Lower lobe of right lung (tissue), 2 donors: ENCODE measurements at places on chromosomes 11 and 22. TPM values are rescaled to one million over a fixed set of nuclear protein-coding genes. Genes with fewer than 3 reads are reported as not detected.

LRRC56 gene
- 7.6 TPM for total RNA-seq

DNA sequence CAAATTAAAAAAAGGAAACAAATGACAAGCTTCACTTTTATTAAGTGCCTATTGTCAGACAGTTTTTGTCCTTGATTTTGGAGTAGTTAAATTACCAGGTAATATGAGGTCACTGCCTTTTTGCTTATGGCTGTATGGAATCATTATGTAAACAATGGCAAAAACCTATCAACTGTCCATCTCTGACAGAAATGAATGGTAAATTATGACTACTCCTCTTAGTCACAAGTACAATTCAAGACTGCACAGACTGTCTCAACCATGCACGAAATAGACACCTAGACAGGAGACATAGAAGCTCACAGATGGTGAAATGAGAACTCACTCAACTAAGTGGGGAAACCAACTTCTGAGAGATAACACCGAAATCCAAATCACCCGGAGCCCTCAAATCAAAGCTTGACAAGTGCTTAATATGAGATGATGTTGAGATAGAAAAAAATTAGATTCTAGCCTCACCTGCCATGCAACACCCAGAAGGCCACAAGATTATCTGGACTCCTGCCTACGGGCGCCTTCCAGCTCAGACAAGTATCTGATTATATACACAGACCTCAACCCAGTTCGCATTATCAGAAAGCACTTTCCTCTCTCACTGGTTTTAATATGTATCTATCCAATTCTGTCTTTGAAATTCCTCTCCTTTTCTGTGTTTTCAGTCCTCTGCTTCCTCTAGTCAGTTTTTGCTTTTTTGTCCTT lies 199.3 kb downstream of the CADM1 start:
- no peak for DNase-seq

GRCh38 chr11:45538939-45539338 lies 126.5 kb downstream of the CHST1 start:
- DNase-seq, result no peak

OR8G5 gene
- total RNA-seq, result 0.35 TPM

- DNase-seq, result no peak
These were observed 55.4 kb downstream of the QSER1 start for GRCh38 chr11:32947978-32948377.

GRCh38 chr22:25739659-25740344 lies 2.2 kb upstream of the MYO18B start:
- no peak for DNase-seq

DNA sequence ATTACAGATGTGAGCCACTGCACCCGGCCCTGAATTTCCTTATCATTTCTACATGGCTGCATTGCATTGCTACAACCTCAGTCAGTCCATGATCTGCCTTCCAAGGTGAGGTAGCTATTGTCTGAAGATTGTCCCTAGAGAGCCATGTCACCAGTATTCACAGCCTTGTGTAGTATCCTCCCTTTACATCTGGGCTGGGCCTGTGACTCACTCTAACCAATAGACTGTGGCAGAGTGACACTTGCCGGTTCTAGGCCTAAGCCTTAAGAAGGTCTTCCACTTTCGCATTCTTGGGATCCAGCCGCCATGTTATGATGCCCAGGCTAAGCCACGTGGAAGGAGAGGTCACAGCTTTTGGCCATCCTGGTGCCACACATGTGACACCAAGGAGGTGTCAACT lies 10.1 kb upstream of the PLEKHB1 start:
- DNase-seq, result no peak

DNA sequence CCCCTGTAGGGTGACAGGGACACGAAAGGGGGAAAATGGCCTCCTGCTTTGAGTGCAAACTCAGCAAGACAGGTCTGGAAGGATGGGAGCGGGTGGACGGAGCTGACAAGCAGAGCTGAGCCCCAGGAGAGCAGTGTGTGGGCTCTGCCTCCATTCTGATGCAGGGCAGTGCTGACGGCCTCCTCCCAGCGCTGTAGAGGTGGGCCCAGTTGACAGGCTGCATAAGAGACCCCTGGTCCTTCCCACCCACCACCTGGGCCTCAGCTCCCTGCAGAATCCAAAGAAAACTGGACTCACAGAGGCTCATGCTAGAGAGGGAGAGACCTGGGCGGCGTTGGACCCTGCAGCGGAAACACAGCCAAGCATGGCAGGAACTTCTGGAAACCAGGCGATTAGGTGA lies 1113.4 kb downstream of the BRD1 start:
- DNase-seq, result no peak

GRCh38 chr11:1547467-1548098 lies 24.5 kb downstream of the DUSP8 start:
- DNase-seq, result no peak

GAL3ST1 gene
- 1.7 TPM for total RNA-seq

DNA sequence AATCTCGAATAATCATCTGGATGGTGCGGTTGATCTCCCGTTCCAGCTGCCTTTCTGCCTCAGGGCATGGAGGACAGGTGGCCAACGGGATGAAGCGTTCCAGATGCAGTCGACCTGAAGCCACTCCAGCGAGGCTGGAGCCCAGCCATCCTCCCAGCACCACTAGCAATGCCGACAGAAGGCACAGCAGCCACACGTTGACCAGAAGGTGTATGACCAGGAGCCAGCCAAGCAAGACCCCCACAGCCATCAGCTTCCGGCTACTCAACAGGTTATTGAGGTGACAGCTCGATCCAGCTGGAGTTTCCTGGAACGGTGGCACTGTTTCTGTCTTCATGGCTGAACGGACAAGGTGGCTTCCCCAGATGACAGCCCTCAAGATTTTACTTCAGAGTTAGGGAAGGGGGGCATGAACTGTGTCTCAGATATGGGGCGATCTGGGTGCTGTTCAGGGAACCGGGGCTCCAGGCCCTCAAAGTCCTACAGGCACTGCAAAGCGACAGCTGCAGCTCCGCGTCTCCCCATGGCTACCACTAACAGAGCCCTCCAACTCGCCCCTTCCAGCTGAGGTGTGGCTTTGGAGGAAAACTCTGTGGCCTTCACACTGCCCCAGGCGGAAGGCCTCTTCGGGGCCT lies 559 bp downstream of the SNX19 start:
- DNase-seq, result no peak

DNA sequence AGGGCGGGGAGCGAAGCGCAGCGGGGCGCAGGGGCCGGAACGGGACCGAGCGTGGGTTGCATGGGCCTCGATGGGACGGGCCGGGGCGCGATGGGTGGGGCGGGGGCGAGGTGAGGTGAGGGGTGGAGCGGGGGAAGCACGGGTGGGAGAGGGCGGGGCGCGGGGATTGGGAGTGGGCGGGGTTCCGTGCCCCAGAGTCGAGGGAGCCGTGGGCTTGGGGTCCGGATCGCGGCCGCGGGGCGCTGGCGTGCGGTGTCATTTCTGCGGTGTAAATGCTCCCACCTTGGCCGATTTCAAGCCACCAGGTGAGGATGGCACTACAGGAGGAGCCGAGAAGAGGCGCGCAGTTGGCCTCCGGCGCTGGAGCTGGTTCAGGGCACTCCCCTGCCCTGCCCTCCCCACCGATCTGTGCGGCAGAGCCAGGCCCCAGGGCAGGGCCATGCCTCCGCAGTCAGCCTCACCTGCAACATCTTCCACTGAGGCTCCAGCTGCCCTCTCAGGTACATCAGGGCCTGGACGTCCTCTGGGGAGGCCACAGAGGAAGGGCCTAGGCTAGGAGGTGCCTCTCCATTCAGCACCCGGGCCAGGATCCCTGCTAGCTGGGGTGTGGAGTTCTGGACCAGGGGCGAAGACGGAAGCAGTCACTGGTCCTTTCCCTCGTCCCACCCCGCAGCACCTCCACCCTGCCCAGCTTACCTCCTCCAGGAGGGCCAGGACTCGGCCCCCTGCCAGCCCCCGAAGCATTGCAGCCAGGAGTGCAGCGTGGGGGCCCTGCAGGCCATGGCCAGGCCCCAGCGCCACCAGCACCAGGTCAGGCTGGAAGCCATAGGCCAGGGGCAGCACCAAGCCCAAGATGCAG lies 620 bp upstream of the TUBGCP6 start:
- DNase-seq, result no peak

DNA sequence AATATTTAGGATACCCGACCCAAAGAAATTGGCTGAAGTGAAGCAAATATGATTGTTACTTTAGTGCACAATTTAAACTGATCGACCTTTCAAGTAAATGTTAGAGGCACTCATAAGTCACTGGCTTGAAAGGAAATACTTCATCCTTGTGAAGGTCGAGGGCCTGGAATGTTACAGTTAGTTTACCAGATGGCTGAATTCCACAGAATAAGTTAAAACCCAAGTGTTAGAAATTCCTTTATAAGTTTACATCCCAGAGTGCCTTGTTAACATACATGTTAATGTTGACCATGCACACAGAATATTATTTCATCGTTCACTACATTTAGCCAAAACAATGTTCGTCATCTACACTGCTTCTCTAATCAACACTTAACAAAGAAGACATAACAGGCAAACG lies 235.5 kb upstream of the ANO3 start:
- no peak for DNase-seq

- no peak for DNase-seq
These were observed 33.5 kb upstream of the BAIAP2L2 start for GRCh38 chr22:38144025-38144405.

GRCh38 chr11:97140885-97141494 lies 751.2 kb downstream of the JRKL start:
- DNase-seq, result no peak

RAD9A gene
- 28.9 TPM for total RNA-seq

SGSM1 gene
- 2.9 TPM for total RNA-seq

DNA sequence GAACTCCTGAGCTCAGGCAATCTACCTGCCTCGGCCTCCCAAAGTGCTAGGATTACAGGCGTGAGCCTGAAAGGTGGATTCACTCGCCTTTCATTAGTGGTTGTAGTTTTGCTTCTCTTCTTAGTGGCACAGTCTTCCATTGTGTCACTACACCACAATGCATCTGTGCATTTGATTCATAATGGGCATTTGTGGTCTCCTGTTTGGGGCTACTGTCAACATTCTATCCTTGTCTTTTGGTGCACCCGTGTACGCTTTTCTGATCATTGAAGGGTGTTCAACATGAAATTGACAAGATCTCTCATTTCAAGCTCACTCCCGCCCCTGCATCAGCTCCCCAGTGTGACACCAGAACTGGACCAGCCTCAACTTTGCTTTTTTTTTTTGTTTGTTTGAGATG lies 2.0 kb upstream of the SYT12 start:
- DNase-seq, result no peak

GRCh38 chr22:35128637-35129036 lies 62.7 kb downstream of the ISX start:
- no peak for DNase-seq

TMEM138 gene
- 38.9 TPM for total RNA-seq
